SHP77 (cell line): ENCODE measurements at places on chromosomes 6 and 20.

DNA sequence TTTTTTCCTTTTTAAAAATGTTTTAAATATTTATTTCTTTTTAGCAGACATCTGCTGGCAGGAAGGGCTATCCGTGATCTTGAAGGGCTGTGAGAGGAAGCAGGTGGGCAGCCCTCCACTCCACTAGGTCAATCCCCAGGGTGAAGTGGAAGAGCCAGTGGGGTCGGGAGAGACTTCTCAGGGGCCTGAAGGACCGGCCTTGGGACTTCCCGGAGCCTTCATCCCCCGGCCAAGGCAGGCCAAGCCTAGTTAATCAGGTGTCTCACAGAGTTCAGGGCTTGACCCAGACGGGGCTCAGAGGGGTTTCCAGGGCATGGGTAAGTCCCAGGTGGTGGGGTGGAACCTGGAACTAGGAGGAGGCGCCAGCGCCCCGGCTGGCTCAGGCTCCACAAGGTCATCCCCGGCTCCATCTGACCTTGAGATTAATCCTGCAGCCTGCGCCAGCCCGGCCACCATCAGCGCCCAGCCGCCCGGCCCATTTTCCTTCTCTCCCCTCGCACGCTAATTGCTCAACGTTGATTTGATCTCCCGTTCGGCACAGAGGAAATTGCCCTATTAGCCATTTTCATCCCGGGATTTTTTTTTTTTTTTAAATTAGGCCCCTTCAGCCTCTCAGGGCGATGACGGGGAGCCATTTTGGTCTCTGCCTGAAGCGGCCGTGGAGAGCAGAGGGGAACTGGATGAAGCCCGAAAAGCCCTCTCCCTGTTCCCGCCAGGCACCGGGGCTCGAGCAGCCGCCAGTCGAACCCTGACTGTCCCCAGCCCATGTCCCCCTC is 44.4 kb downstream of the MDFI start:
- peak; percentile 6 for DNase-seq

DNA sequence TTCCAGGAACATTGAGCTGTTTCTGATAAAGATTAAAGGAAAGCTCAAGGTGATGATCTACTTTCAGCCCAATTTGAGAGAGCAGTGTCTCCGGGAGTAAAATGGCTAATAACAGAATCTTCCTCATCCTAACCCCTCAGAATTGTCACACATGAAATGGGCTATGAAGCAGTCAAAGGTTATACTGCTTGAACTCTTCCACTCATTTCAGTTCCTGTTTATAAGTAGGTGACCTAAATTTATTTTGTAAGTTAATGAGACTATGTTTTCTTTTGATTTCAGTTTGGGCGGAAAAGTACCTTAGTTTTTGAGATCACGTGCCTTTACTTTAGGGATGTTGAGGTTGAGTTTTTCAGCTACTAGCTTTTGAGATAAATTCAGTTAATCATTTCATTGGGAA is 47.2 kb downstream of the QKI start:
- no peak for DNase-seq

DNA sequence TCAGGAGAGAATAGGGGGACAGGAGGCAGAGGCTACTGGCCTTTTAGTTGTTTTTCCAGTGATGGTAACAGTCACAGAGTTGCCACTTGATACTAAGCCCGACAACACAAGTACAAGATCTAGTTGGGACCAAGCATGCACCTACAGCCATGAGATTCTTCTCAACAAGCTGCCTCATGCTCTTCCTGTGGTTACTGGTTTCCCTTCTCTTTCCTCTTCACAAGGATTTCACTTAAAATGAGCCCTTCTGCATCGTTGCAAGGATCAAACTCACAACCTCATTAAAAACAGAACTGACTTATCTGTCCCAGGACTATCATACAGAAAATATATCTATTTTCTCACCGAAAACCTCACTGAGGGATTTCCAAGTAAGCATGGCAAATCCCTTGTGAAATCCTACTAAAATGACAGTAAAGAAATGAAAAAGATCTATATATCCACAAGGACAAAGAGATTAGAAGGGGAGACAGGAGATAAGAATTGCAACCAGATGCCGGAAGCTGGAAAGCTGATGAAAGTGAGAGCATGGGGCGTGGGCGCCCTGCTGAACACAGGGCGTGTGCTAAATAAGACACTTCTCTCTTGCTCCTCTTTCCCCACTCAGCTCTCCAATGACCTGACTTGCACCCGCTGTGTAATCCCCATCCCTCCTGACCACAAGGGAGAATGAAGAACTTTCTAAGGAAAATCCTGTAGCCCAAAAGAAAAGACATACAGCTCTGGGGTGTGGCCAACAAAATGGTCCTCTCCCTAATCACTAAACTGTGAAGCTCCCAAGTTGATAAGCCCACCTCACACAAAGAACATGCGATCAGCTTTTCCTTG is 13.4 kb downstream of the MTFR2 start:
- DNase-seq, result no peak

DNA sequence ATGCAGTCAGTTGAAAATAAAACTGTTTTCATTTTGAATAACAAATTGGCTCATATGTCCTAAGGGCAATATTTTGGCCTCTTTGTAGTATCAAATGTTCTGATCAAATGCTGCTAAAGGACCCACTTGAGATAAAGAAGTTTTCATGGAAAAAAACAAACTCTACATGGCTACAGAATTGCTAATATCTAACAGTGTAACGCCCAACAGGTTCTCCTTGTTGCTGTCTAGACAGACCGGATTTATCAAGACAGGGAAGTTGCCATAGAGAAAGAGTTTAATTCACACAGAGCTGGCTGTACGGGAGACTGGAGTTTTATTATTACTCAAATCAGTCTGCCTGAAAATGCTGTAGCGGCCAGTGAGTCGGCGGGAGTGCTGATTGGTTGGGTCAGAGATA is 19.4 kb upstream of the MAN1A1 start:
- no peak for DNase-seq

DNA sequence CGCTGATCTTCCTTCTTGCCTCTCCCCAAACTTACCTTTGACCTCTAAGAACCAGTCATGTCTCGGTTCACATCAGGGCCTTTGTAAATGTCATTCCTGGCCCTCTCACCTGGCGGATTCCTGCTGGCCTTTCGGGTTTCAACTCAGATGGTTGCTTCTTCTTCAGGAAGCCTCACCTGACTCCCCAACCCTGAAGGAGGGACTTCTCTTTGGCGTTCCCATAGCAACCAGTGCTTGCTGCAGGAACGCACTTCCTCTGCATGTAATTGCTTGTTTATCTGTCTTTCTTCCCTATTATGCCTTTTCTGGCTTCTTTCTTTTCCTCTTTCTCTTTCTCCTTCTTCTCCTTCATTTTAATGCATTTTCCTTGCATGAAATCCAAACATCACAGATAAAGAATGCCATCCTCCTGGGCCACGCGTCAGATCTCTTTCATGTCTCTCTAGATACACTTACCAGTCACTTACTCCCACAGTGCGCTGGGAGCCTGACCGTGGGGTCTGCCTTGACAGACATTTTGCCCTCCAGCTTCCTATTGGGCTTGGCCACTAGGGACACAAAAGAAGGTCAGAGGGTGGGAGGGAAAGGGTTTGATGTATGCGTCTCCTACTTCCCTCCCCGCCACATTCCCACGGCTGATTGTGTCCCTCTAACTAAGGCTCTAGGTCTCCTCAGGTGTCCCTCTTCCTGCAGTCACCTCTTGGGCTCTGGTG is 295.7 kb upstream of the TSHZ2 start:
- DNase-seq, result no peak

DNA sequence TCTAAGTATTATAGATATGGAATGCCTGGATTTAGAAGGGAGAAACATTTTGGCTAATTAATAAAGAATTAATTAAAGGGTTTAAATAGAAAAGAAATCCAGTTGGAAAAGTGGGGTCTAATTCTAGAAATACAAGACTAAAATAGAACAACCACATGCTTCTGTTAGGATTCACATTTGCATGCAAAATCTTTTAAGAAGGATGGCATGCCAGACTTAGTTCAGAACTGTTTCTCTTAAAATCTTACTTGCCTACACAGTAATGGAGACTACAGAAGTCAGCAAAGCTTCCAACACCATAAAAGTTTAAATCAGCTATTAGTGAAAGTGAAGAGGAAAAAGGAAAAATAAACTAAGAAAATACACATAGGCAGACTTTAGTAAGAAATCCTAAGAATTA is 32.7 kb upstream of the KATNA1 start:
- DNase-seq, result no peak

DNA sequence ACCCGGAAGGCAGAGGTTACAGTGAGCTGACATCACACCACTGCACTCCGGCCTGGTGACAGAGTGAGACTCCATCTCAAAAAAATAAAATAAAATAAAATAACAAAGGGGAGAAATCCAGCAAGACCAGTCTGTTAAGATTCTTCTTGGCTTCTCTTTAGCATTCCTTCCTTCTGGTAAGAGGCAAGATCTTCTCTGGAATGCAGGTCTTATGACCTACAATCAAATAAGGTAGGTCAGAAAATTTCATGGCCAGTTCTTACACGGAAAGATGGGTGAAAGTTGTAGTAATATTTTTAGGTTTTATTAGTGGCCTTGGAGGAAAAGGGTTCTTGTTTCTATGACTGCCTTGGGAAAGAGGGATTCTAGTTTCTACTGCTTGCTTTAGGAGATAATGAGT is 180.9 kb downstream of the FUT9 start:
- no peak for DNase-seq

DNA sequence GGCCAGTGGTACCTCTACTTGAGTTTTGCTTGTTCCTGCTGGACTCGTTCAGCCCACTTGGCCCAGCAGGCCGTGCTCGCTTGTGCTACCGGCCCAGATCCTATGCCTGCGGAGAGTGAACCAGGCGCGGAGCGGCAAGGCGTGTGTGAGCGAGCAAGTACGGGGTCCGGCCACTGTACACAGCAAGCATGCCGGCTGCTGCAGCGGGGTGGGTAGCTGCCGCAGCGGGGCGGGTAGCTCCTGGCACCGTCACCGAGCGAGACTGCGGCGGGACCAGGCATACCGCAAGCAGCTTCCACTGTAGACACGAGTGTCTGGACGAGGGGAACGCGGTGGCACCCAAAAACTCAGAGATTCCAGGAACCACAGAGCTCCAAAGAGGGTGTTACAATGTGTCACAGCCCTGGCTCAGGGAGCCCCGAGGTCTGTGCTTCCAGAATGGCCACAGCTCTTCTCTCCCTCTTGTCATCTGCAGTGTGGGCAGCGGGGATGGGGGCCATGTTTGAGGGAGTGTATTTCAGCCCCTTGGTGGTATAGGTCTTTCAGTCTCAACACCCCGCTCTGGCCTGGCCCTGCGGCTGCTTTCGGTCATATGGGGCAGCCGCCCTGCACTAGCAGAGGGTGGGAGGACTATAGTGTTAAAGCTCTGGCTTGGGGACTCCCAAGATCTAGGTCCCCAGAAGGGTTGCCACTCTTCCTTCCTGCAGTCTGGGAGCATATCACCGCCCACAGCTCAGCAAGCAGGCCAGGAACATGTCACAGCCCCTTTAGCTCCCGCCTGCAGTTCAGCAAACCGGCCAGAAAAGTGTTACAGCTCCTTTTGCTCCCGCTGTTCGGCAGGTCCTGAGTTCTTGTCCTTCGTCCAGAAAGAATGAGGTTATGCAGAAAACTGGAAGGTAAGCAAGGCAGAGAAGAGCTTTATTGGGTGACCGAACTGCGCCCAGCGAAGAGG is 6.1 kb upstream of the RWDD1 start:
- DNase-seq, result no peak

- DNase-seq, result peak; percentile 75
Measured at GRCh38 chr6:127515794-127516661, 3.1 kb downstream of the MTCL3 start.

DNA sequence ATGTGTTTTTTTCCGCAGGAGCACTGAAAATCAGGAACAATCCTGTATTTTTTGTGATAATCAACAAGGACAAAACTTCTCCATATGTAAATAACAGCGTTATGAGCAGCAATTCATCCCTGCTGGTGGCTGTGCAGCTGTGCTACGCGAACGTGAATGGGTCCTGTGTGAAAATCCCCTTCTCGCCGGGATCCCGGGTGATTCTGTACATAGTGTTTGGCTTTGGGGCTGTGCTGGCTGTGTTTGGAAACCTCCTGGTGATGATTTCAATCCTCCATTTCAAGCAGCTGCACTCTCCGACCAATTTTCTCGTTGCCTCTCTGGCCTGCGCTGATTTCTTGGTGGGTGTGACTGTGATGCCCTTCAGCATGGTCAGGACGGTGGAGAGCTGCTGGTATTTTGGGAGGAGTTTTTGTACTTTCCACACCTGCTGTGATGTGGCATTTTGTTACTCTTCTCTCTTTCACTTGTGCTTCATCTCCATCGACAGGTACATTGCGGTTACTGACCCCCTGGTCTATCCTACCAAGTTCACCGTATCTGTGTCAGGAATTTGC is at the start of gene TAAR6:
Gene TAAR6 (plus strand): TSS at position 102 of the 557 bp plus-strand sequence. CDS start 0 bp downstream, at position 102.
- no peak for DNase-seq

DNA sequence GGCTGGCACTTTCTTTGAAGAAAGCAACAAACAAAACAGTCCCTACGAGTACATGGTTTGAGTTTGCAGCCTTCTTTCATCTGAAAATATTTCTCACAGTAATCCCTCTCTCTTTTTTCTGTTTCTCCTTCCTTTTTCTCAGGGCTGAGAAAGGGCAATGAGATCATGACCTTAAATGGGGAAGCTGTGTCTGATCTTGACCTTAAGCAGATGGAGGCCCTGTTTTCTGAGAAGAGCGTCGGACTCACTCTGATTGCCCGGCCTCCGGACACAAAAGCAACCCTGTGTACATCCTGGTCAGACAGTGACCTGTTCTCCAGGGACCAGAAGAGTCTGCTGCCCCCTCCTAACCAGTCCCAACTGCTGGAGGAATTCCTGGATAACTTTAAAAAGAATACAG is 80.7 kb upstream of the CLDN20 start:
- DNase-seq, result no peak

GRCh38 chr6:139990856-139991465 is 616.5 kb upstream of the CITED2 start:
- DNase-seq, result no peak

GRCh38 chr20:62946918-62947317 is 5.6 kb upstream of the SLC17A9 start:
- DNase-seq, result no peak
